ENCODE measurements at places on chromosomes 7 and 10.

- no peak for DNase-seq
These were observed 85.7 kb upstream of the INHBA start for GRCh38 chr7:41788556-41788955.

GRCh38 chr10:59586407-59586891 is 123.2 kb downstream of the SLC16A9 start:
- DNase-seq, result no peak

DNA sequence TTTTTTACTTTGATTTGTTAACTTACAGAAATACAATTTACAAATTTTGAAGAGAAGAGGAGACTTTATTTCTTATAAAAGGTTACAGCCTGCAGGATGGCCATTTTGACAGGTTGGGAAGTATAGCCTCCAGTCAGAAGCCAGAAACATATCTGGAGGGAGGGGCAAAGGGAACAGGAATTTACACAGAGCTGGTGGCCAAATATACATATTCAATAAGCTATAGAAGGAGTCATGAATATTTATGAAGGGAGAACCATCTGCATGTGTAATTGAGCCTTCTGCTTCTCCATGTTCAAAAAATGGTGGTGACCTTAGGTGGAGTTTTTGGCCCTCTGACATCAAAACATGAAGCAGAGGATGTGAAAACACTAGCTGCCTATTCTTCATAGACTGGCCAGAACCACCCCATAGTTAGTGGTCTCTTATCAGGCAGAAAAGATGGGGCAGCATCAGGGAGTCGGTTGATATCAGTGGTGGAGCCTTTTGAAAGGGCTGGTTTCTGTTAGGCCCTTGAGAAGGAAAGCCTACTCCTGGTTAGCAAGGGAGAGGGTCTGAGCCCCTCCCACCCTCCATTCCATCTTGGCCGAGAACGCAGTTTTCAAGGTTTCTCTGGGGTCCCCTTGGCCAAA is 57.2 kb downstream of the ENTPD1 start:
- no peak for DNase-seq

- no peak for DNase-seq
These were observed 624.9 kb downstream of the PTPRN2 start for GRCh38 chr7:157962458-157963306.

DNA sequence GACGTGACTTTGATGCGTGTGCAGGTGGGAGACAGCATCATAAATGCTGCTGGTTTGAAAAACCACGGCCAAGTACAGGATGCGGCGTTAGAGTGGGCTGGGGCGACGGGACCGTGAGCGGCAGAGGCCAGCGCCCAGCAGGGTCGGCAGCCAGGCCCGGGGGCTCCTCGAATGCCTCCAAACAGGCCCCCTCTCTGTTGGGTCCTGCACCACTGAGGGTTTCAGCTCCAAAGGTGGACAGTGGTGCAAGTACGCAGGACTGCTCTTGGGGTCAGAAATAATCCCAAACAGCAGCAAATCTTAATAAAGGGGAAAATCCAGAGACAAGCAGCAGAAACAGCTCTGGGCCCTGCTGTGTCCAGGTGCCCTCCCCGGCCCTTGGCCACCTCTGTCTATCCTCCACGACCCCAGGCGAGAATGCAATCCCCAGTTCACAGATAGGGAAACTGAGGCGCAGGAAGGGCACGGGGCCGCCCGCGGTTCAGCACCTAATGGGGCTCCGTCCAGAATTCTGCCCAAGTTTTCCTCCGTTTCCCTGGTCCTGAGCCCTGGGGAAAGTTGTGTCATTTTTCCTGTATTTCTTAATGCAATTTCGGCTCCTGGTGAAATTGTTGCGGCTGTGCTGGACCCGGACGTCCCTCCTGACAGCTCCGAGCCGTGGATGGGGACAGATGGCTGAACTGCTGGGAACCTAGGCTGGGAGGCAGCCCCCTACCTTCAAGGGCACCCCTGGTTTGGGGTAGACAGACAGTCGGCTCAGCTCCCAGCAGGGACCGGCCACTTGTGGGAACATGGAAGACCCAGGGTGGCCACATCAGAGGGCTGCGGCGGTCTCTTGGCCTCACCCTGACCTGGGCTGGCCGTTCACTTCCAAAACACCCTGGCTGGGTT is 97.4 kb downstream of the FOXL3 start:
- no peak for DNase-seq

DNA sequence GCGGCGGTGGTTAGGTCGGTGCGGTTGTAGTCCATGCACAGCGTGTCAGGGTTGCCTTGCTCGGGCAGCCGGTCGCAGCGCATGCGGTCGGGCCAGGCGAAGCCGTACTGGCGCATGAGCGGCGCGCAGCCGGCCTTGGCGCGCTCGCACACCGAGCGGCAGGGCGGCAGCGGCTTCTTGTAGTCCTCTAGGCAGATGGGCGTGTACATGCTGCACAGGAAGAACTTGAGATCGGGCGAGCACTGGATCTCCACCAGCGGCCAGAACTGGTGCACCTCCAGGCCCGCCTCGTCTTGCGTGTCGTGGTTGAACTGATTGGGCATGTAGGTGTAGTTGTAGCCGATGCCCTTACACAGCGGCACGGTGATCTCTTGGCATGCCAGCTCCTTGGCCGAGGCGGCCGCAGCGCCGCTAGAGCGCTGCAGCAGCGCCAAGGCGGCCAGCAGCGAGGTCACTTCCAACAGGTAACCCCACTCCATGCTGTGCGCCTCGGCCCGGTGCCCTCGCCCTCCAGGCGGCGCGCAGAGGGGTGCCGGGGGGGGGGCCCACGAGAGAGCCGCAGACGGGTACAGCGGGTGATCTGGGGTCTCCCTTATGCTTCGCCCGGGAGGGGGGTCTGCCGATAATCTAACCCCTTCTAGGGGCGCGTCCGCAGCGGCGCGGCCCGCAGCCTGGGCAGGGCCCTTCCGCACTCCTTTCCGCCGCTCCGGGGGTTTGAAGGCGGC is 983 bp downstream of the FZD8 start:
- peak; percentile 30 for DNase-seq

GRCh38 chr7:91041901-91042484 is 222.2 kb upstream of the FZD1 start:
- DNase-seq, result no peak

DNA sequence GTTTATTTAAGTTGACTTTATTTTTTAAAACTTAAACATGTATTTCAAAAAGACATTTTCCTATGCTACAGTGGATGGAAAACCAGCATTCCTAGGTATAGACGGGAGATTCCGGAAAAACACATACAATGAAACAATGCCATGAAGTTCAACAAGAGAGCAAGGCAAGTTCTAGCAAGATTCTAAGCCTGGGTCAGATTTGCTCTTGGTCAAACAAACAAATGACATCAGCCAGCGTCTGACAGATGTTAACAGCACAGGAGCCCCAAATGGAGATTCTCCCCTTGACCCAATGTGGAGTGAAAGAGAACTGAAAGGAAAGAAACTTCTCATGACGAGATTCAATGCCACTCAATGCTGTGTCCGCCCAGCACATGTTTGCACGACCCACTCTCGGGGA is 149.9 kb downstream of the NEURL1 start:
- DNase-seq, result no peak

- DNase-seq, result no peak
These were observed 110.4 kb downstream of the NRCAM start for GRCh38 chr7:108345710-108346336.

DNA sequence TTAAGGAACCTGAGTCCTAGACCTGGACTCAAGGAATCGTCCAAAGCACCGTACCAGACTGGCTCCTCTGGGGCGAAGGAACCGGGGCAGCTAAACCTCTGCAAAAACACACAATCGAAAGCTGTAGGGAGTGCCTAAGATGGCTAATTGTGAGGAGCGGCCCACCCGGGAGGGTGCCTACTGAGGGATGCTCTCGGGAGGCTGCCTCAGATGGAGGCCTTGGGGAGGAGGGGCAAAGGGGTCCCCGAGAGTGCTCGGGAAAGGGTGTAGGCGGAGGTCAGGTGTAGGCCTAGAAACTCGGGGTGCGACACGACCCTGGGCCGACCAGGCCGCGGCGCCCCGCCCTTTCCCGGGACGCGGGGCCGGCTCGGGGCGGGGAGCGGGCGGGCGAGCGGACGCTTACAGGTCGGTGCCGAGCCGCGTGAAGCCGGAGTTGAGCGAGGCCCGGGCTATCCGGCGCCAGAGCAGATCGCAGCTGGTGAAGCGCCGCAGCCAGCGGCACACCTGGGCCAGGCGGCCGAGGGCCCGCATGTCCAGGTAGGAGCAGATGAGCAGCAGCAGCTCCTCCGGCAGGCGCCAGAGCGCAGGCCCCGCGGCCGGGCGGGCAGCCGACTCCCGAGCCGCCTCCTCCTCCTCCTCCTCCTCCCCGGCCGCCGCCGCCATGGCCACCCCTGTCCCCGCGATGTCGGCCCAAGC is 844 bp downstream of the FBXW4 start:
- DNase-seq, result peak; percentile 45

- DNase-seq, result peak; percentile 38
These were observed 497 bp downstream of the PPP2R2D start for GRCh38 chr10:131901181-131901829.

DNA sequence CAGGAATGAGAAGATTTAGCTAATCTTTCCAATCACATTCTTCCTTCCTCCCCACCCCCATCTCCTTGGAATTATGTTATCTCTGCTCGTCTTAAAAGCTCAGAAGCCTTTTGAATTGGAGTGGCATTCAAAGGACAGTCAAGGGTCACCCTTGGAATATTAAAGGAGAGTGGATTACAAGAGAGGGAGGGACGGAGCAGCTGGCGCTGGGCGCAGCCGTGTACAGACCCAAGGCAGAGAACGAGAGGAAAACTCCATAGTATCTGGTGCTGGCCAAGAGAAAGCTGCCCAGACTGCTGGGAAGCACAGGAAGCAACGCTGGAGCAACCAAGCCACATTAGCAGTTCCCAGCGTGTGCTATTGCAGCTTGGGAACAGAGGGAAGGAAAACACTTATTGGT is 95.7 kb downstream of the POU6F2 start:
- no peak for DNase-seq

- DNase-seq, result no peak
These were observed 46.0 kb upstream of the TCF7L2 start for GRCh38 chr10:112904000-112904399.

DNA sequence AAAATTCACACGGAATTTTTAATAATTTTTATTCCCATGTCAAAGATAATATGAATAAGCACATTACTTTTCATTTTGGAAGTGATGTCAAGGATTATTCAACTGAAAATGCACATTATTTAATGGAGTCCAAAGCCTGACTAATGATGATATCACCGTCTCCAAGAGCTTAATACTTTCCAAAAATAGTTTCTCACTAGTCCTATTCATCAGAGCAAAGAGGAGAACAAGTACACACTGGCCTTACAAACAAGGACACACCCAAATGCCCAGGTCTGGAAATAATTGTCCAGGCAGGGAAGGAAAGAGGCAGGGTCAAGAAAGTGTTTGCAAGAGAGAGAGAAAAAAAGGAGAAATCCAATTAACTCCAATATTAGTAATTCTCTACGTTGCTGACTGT is 216.8 kb upstream of the CCDC6 start:
- no peak for DNase-seq

- DNase-seq, result no peak
These were observed 245.1 kb downstream of the STK31 start for GRCh38 chr7:23955145-23955544.

- no peak for DNase-seq
These were observed 417.9 kb downstream of the RPS24 start for GRCh38 chr10:78451592-78451991.
